Right atrium auricular region (tissue), 2 donors: ENCODE measurements at places on chromosomes 2 and 18. TPM values are rescaled to one million over a fixed set of nuclear protein-coding genes. Genes with fewer than 3 reads are reported as not detected.

DNA sequence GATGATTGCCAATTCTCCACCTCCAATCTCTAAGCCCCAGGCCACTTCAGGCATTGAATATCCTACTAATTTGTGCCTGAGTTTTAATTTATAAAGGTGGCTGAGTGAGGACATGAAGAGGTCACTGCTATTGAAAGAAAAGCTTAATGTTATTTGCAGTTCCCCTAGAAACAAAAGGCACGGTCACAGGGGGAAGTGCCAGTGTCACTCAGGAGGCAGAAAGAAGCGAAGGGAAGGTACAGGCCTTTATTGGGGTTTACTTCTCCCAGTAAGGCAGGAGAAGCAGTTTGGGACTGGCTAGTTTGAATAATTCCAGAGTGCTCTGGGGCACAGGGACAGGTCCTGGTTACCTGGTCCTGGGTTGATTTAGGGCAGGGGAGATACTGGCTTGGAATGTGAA lies 1.7 kb upstream of the ABHD1 start:
- no peak for DNase-seq

- DNase-seq, result peak; percentile 86
Observed at GRCh38 chr18:12934454-12935071, 13.2 kb upstream of the SEH1L start.

GRCh38 chr18:3468066-3468705 lies 18.2 kb downstream of the TGIF1 start:
- no peak for DNase-seq

DNA sequence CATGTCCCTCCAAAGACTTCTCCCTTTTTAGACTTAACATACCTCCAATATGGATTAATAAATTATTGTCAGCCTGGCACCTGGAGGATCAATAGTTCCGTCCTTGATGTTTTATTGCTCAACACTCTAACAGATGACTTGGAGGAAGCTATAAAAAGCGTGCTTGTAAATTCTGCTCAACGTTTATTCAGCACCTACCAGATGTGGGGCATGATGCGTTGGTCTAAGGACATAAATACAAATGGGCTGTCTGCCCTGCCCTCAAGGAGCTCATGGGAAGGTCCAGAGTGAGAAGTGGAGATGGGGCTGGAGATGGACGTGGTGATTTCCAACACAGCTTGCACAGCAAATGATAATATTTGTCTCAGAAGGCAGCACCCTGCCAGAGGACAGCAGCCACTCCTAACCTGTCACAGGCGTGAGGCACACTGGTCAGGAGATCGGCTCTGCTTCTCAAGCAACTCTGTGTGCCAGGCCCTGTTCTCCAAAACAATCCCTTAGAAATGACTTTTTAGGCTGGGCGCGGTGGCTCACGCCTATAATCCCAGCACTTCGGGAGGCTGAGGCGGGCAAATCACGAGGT lies 25.5 kb upstream of the ZCCHC2 start:
- DNase-seq, result no peak

DNA sequence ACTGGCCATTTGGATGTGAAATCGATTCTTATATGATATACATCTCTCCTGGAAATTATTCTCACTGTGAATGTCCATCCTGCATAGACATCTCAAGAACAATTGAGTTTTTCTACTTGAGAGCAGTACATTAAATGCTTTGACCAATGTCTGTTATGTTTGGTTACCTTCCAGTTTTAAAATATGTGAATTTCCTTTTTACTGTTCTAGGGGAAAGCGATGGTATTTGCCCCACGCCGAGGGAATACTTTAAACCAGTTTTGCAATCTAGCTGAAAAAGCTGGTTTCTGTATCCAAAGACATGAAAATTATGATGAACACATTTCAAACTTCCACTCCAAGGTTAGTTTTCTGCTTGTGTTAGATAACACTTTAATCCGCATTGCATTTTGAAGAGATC lies 175.3 kb upstream of the SIX3 start:
- DNase-seq, result no peak

Gene UGT1A4
- total RNA-seq, result not detected
